ENCODE measurements at places on chromosomes 5 and 9.

DNA sequence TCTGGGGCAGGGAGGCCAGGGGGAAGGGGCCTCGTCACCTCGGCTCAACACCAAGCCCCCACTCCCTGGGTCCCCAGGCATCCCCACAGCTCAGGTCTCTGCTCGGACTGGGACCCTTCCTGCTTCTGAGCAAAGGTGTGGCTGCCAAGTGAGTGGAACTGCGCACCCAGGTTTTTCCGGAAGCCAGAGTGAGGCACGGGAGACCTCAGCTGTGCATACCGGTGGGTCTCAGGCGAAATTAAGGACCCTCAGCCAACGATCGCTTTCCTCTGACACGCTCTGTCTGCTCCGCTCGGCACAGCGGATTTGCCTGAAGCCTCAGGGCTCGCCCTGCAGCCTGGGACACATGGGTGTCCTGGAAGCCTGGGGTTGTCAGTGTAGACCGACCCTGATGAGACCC is 41.0 kb upstream of the IRX4 start:
- no peak for DNase-seq

- DNase-seq = no peak
These were observed 116.1 kb upstream of the PITX1 start for GRCh38 chr5:135149956-135150723.

DNA sequence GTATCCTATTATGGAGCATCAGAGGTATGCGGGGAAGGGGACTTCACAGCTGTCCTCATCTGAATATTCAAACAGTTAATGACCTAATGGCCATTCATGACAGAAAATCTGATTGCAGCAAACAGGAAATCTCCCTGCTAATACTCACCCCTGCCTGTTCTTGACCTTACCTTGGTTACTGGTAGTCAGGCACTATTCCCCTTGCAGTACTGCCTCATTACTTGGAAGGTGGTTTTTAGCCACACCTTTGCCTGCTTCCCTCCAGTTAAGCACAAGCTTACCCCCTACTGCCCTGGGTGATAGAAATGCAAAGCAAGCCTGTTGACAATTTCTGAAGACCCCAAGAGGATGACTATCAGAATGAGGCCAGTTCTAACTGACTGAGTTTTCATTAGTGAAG is 332.4 kb downstream of the NTRK2 start:
- DNase-seq = no peak

DNA sequence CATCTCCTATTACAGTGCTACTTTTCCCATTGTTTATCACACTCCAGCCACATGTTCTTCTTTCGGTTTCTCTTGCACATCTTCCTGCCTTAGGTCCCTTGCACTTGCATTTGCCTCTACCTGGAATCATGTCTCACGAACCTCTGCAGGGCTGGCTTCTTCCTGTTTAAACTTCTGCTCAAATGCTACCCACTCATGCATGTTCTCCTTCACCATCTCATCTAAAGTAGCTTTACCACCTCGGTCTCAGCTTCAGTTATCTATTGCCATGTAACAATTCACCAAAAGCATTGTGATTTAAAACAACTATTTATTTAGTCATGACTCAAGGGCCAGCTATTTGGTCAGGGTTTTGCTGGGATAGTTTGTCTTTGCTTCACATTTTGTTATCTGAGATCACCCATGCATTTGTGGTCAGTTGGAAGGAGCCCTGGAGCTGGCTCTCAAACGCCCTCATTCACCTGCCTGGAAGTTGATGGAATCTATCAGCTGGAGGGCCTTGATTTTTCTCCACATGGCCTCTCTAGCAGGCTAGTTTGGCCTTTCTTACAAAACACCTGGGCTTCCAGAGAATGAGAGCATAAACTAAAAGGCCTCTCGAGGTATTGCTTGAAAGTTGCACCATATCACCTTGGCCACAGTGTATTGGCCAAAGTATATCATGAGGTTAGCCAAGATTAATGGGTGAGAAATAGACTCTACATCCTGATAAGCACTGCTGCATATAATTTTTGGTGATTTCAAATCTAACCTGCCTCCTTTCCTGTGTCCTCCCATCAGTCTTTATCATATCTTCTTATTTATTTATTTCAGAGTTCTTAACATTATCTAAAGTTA is 21.4 kb downstream of the SPINK1 start:
- DNase-seq = no peak

DNA sequence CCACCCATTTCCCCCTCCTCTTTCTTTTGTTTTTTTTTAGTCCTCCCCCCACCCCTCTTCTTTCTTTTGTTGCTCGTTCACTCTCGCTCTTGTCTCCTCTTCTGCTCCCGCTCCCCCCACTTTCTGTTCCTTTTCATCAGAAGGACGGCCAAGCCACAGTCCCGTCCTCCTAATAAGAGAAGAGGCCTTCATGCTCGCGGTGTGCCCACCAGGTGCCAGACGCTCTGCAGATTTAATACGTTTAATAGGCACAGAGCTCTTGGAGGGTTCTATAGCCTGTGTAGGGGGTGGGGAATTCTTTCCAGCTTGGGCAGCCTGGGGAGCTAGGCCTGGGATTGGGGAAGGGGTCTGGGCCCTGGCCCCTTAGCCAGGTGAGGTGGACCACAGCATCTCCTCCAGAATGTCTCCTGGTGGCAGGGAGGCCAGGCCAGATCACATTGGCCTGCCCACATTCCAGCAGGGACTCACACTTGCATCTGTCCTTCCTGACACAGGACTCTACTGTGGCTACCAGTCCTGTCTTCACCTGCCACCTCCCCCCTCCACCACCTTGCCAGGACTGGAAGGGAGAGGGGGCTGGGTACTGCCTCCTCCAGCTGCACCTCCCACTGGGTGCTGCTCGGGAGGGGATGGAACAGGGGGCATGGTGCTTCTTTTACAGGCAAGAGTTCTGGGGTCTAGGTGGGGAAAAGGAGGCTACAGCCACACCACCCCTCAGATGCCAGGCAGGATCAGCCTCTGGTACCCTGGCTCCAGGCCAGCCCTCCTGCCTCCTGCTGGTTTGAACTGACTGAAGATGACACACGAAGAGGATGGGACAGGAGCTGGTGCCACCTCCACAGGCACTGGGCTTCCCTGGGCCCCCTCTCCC is 6.1 kb upstream of the BARX1 start:
- no peak for DNase-seq

- no peak for DNase-seq
These were observed 652.0 kb downstream of the PDE4D start for GRCh38 chr5:59241552-59241951.

DNA sequence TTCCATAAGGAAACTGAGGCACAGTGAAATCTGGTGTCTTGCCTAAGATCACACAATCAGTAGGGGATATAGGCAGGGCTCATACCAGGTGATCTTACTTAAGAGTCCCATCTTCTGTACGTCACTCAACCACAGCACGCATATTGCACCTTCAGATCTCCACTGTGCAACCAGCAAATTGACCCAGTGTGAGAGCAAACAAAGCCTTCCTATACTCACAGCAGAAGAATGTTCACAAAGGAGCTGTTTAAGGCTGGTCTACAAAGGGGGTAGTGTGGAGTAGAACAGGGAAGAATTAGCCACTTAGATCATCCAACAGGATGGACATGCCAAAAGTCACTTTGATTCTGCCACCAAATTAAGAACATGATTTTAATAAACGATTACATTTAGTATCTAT is 305.9 kb downstream of the SLIT3 start:
- no peak for DNase-seq

DNA sequence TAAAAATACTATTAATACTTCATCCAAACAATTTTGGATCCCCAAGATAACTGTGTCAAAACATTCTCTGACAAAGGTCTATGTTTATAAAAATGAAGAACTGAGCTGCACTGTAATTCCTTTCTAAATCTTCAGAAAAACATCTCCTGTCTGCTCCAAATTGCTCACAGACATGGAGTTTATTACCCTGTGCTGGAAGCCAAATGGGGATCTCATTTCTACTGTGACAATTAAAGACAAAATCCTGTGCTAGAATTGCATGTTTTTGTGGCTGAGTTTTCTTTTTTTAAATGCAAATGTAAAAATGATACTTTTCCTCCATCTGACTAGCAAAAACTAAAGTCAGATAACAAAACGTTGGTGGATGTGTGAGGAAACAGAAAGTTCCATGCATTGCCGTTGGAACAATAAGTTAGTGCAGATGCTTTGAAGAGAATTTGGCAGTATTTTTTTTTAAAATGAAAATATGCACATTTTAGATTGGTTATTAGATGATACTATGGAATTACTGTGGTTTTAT is 93.5 kb downstream of the GNA14 start:
- no peak for DNase-seq

- no peak for DNase-seq
These were observed 74.9 kb upstream of the SELENOP start for GRCh38 chr5:42886635-42887034.

DNA sequence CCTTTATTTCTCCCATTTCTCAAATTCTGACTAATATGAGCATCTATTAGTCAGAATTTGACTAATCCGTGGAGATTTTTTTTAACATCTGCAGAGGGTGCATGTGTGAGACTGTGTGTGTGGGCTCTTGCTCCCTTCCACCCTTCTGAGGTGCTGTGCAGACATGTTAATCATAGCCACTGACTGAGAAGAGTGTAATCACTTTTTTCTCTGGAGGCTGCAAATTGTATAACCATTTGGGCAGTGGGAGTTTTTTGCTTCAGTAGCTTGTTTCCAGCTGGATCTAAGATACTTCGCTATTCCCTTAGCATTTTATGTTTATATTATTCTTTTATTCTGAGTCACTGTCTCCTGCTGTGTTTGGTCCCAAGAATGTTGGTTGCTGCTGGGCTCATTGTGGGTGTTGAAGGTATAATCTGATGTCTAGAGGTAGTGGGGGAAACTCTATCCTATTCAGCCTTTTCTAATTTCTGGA is 66.2 kb downstream of the ARHGEF28 start:
- no peak for DNase-seq

GRCh38 chr5:176789873-176790615 is 20.3 kb upstream of the UNC5A start:
- DNase-seq = no peak

GRCh38 chr5:180557217-180557809 is 34.0 kb downstream of the SCGB3A1 start:
- no peak for DNase-seq

DNA sequence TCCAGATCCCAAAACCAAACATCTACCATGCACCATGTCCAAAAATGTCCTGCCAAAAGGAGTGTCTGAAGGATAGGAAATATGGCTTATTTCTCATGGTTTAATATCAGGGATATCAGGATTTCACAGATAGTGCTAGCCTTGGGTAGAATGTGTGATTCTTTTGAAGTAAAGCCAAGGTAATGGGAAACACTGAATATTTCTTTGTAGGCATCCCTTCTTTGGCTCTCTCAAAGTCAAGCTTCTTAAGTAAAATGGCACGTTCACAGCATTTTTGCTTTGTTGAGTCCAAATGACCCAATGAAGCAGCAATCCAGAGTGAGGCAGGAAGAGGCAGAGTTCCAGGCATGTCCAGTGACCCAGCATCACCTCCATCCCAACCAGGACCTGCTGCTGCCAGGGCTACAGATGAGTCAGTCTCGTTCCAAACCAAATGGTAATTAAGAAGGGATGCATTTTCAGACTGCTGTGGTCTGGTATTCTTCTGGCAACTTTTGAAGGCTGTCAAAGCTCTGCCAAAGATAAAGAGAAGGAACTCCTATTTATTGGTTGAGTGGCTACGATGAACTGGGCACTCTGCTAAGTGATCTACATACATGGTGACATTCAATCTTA is 678.8 kb upstream of the KLF4 start:
- DNase-seq = no peak

DNA sequence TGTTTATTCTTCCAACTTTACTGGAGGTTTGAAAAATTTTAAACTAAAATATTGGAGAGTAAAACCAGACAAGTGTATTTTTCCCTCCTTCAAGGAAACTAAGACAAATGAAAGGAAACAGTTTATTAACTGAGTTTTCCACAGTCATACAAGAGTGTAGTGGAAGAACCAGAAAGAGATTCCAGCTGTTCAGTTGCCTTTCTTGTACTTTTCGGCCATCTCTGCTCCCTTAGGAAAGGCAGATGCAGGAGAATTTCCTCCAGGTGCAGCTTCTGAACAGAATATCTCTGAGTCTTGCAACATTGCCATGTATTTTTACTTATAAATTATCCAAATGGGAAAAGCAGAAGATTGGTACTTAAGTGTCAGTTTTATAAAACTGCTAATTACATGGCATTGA is 217.1 kb downstream of the MAST4 start:
- no peak for DNase-seq

- DNase-seq = no peak
These were observed 934 bp upstream of the FCN1 start for GRCh38 chr9:134918646-134919045.

DNA sequence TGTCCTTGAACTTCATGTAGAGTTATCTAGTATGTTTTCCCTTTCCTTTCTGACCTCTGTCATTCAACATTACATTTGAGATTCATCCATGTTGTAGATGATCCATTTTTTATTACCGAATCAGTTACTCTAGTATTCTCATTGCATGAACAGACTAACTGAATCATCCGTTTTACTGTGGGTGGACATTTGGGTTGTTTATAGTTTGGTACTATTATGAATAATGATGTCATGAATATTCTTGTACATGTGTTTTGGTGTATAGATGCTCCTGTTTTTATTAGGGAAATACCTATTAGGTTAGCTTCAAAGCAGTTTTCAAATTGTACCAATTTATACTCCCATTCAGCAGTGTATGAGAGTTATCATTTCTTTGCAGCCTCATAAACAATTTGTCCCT is 94.3 kb upstream of the NIPAL4 start:
- DNase-seq = no peak

- no peak for DNase-seq
These were observed 292.9 kb downstream of the MED10 start for GRCh38 chr5:6085341-6085860.

DNA sequence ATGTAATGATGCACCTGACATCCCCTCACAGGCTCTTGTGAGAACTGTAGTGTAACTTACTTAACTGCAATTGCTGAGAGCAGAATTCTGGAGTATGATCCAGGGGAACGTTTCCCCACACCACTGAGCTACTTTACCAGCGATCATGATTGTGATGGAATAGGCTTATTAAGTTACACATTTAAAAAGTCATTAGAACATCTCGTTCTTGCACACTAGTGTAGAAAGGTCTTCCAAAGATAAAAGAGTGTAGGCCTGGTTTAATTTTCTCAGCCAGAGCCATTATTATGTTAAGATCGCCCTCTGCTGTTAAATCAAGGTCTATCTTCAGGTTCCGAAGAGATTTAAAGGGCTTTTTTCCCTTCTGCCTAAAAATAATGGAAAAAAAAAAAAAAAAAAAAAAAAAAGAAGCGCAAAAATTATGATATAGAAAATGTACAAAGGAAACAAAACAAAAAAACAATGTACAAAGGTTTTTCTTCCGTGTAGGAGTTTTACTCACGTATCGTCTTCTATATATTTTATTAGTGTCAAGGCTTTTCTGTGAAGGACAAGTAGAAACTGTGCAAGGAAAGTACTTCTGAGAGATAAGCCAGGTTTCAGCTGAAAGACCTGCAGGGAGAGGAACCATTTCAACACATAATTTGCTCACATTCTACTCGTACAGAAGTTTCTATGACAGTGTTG is 18.6 kb upstream of the MOB3B start:
- no peak for DNase-seq

- no peak for DNase-seq
These were observed 530.5 kb downstream of the MTRR start for GRCh38 chr5:8399471-8399870.

- no peak for DNase-seq
These were observed 43.5 kb upstream of the CAVIN4 start for GRCh38 chr9:100534401-100534800.

GRCh38 chr9:11064909-11065308 is 452.1 kb upstream of the PTPRD start:
- DNase-seq = no peak

Measured in T-helper 17 cell (primary cell).